ENCODE measurements at places on chromosomes 13 and 19.

DNA sequence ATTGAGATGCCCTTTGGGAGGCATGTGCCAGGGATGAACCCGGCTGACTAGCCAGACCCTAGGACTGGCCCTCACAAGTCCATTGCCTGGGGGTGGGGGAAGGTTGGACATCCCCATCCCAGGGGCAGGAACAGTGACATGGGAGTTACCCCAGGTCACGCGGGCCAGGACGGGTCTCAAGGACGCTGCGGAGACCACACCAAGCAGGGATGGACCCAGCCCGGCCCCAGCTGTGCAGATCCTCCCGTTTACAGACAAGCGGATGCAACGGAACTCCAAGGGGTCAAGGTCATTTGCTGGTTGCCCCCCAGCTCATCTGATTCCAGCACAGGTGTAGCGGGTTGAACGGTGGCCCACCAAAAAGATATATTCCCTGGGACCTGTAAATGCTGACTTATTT is 20.0 kb downstream of the F2RL3 start:
- DNase-seq, result no peak

DNA sequence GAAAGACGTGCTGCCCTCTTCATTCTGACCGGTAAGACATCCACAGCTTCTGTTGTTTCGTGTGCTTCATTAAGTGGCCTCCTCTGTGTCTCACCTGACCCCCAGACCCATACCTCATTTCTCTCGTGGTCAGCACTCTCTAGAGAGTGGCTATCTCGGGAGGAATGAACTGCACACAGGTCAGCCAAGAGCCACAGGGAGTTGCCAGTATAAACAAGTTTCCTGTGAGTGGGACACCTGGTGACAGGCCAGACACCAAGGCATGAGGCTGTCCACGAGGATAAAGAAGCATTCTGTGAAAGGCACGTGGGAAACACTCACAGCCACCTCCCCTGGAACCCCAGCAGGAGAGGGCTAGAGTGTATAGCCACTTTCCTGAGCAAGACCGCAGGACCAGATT is 115.8 kb downstream of the NUFIP1 start:
- DNase-seq, result no peak

GRCh38 chr19:32349051-32349450 is 3.6 kb downstream of the ZNF507 start:
- DNase-seq, result no peak

DNA sequence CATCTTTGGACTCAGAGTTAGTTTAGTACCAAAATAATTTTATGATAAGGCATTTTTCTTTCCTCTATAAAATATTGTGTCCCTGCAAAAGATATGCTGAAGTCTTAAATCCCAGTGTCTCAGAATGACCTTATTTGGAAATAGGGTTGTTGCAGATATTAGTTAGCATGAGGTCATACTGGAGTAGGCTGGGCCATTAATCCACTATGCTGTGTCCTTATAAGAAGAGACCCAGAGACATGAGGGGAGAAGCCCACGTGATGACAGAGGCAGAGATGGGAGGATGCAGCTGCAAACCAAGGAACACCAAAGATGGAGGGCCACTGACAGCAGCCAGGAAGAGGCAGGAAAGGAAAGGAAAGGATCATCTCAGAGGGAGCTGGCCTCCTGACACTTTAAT is 6.4 kb downstream of the POGLUT2 start:
- no peak for DNase-seq

- DNase-seq, result no peak
Measured at GRCh38 chr13:61706899-61707298, 291.2 kb upstream of the PCDH20 start.
